Psoas muscle (tissue), 8 donors: ENCODE measurements at places on chromosomes 6 and 20. TPM values are rescaled to one million over a fixed set of nuclear protein-coding genes. Genes with fewer than 3 reads are reported as not detected.

HLA-DQB1 gene
- total RNA-seq: 2.9 TPM

DNA sequence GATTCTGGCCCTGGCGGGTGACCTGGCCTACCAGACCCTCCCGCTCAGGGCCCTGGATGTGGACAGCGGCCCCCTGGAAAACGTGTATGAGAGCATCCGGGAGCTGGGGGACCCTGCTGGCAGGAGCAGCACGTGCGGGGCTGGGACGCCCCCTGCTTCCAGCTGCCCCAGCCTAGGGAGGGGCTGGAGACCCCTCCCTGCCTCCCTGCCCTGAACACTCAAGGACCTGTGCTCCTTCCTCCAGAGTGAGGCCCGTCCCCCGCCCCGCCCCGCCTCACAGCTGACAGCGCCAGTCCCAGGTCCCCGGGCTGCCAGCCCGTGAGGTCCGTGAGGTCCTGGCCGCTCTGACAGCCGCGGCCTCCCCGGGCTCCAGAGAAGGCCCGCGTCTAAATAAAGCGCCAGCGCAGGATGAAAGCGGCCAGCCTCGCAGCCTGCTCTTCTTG lies 868 bp upstream of the SLC2A4RG start:
- DNase-seq: peak; percentile 86

DNA sequence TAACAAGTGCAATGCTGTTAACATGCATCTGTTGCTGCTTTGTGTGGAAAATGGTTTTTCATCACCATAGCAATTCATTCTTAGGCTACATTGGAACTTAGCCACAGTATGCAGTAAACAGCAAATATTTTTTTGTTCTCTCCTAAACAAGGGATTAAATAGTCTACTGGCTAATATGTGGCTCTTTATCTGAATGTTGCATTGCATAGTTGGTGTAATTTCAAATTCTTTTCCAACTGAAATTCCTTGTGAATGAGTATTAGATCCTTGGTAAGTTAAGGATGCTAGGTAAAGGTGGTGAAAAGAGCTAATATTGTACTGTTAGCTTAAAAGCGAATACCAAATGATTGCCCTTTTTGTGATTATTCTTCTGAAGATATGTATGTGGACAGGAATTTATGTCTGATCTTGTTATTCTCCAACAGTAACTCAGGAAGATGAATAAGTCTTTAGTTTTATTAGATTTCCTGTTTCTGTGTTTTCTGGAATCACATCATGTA lies 958 bp downstream of the MLIP start:
- DNase-seq: no peak

CPXM1 gene
- 0.27 TPM for total RNA-seq

SOBP gene
- total RNA-seq: 27.6 TPM

DNA sequence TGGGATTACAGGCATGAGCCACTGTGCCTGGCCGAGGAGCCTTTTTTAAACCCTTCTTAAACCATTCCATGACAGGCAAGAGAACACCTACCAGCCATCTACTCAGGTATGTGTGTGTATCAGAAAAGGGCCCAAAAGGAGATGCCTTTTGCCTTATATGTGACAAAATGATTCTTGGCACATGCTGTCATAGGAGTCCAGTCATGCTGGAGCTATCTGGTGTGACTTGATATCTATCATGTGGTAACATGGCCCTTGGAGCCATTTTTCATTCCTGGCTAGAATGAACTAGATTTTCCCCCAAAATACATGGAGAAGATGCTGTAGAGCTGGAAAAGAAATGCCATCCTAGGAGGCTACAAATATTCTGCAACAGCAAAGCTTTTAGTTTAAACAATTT lies 129.1 kb downstream of the DST start:
- no peak for DNase-seq

DNA sequence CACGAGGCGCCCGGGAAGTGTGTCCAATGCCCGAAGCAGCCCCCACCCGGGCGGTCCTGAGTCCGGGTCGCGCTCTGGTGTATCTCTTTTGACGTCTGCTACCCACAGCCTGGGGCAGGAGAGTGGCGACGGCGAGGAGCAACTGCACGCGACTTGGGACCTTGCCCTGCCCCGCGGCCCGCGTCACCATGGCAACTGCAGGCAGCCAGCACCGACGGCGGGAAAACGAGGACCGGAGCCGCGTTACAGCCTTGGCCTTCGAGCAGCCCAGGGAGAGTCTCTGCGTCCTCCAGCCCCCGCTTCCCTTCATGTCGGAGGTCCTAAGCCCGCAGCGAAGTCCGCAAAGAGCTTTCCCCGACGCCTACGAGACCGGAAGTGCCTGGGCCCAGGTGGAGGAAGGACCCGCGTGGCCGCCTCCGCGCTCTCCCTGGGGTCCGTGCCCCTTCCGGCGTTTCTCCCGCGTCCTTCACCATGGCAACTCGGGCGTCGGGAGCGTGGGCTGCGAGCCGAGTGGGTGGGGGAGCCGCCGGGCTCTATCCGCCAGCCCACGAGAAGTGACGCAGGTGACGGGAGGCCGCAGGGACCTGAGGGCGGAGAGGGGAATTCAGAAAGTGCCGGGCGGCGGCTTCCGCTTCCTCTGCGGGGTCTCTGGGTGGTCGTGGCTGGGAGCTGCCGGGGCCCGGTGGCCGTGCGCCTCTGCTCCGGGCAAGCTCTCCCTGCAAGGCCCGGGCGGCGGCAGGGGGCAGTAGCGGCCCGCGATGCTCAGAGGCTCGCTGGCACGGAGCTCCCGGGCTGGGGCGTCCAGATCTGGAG lies 88.6 kb upstream of the TGM3 start:
- DNase-seq: peak; percentile 84

GRCh38 chr6:42359021-42359420 lies 92.7 kb downstream of the TRERF1 start:
- DNase-seq: no peak

TOMM34 gene
- total RNA-seq: 18.0 TPM

HRH3 gene
- total RNA-seq: not detected

SLC22A7 gene
- total RNA-seq: not detected

GRCh38 chr6:158536891-158537798 lies 22.7 kb upstream of the TMEM181 start:
- DNase-seq: no peak

TMEM170B gene
- total RNA-seq: 7.4 TPM

DNA sequence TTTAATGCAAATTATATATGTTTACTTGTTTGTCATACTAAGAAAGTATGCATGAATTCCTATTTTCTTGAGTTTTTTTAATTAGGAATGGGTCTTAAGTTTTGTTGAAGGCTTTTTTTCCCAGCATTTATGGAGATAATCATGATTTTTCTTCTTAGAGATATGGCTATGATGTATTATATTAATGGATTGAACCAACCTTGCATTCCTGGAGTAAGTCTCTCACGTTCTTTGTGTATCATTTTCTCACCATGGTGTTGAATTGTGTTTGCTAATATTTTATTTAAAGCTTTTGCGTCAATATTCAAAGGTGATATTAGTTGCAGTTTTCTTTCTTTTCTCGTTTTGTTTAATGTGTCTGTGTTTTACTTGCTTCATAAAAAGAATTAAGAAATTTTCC lies 48.4 kb upstream of the SLC35D3 start:
- DNase-seq: no peak

DNA sequence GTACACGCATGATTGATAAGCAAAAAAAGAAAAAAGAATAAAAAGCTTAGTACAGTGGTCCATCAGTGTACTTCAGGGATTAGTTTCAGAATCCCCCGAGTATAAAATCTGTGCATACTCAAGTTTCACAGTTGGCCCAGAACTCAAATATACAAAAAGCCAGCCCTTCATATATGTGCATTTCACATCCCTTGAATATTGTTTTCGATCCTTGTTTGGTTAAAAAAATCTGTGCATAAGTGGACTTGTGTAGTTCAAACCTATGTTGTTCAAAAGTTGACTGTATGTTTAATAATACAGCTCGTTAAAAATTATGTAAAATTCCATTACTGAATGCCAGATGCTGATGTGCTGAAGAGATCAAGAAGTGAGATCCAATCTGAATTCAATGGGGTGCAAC lies 54.2 kb downstream of the LHFPL5 start:
- DNase-seq: no peak

GHRH gene
- not detected for total RNA-seq

PPP1R14C gene
- total RNA-seq: 13.3 TPM

PACSIN1 gene
- 0.11 TPM for total RNA-seq

OR2H2 gene
- total RNA-seq: not detected

DNA sequence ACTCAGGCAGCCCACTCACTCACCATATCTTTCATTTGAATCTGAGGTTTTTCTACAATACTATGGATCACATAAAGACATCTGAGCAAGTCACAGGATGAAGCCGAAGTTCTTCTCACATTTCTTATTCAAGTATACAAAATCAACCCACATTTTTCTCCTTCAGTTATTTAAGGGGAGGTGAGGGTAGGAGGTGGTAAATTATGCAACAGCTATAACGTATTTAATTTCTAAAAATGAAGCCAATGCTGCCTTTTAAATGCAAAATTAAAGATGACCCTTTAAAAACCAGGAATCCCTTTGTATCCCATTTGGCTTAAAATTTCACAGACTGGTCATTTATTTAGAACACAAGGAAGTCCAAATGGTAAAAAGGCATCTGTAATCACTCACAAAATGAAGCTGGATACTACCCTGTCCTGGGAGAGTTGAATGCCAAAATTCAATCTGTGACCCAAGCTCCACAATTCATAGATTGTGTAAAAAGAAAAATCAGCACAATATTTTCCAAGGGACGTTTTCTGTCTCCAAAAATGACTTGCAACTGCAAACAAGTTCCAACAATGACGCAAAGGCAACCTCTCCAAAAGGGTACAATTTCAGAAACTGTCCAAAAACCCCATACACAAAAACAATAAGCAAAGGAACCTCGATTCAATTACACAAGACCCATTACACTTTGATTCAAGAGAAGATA lies 48.8 kb downstream of the EPB41L2 start:
- DNase-seq: no peak

DNA sequence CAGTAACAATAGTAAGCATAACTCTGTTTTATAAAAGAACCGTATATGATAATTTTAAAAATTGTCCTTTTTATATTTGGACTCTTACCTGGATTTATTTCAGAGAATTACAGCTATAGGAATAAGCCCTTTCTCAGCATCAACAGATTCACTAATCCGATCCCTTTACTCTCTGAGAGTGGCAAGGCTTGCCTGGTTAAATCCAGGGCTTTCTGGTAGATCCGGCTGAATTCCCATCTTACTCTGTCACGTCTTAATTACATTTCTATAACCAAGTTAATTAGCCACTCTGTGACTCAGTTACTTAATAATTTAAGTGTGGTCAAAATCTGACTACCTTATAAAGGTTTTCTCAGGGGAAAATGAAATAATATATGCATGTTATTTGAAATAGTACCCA lies 294.7 kb downstream of the FRK start:
- no peak for DNase-seq

- DNase-seq: no peak
These were observed 55.8 kb upstream of the HIVEP2 start for GRCh38 chr6:143000811-143001210.

- DNase-seq: no peak
These were observed 120.1 kb downstream of the CLIC5 start for GRCh38 chr6:45895569-45895968.

- DNase-seq: no peak
These were observed 26.8 kb downstream of the DOK5 start for GRCh38 chr20:54502179-54502578.

DNA sequence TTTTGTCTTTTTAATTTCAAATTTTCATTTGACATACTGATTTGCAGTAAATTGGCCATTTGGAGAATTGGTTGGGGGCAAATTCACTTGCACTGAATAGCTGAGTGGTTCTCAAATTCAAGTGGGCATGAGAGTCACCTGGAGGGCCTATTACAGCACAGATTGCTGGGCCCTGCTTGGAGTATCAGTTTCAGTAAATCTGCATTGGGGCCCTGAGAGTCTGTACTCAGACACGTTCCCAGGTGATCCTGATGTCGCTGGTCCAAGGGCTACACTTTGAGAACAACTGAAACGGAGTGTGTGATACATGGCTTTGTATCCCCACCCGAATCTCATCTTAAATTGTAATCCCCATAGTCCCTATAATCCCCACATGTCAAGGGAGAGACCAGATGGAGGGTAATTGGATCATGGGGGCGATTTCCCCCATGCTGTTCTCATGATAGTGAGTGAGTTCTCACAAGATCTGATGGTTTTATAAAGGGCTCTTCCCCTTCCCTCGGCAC lies 115.9 kb downstream of the KLHL32 start:
- DNase-seq: no peak

DNA sequence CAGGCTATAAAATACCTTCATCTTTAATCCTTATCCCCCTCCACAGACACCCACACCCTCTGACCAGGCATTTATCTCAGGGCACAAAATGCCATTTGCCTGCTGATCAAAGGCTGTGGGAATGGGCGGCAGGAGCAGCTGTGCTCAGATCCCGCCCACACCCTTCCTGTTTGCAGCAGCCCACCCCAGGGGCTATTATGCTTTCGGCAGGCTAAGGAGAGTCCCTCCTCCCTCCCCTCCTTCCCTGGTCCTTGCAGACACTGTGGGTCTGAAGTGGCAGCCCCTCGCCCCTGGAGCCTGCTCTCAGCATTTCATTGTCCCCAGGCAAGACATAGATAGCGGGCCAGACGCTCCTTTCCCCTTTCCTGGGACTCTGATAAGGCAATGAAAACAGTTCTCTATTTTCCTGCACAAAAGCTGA lies 220.8 kb upstream of the HEY2 start:
- DNase-seq: no peak

GRCh38 chr6:36912586-36912985 lies 26.8 kb downstream of the C6orf89 start:
- no peak for DNase-seq

DNA sequence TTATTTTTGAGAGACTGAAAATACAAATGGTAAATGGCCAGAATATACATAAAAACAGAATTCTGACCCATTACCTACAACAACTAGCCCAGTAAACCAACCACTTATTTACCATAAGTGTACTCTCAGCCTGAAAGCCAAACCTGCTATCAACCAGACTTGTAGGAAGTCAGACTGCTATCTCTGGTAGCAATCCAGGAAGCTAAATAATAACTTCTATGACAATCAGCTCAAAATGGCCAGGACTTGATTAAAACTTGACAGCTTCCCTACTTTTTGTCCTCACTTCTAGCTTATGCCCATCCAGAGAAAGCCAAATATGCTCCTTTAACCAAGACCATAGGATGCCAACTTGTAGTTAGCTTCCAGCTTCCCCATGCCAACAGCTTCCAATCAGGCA lies 4.7 kb upstream of the WTAP start:
- no peak for DNase-seq

DNA sequence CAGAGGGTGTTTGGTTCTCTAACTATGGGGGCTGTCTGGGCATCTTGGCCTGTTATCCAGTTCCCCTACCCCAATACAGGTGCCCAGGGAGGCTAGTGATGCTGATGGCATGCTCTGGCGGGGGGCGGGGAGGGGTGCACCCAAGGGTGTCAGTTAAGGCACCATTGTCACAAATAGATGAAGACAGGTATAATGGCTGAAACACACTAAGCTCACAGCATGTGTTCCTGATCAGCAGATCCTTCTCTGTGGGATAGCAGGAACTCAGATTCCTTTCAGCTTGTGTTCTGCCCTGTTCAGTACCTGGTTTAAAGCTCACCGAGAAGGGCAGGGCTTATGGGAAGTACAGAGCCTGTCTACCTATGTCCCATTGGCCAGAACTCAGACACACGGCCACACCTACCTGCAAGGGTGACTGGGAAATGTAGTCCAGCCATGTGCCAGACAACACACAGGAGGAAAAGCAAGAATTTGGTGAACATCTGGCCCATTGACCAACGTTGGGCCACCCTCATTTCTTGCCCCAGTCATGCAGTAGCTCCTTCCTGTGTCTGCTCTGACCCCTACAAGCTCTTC lies 3.4 kb upstream of the RSPO4 start:
- DNase-seq: no peak

FAM83C gene
- not detected for total RNA-seq

DZANK1 gene
- 0.47 TPM for total RNA-seq
